Stimulated activated CD4-positive, alpha-beta T cell treated with anti-CD3 and anti-CD28 coated beads, Interleukin-1b, Interleukin-23, amount 100 ng/mL, for 1 hour (primary cell): ENCODE measurements at places on chromosomes 3 and 15.

GRCh38 chr3:38347421-38348200 lies 1.0 kb downstream of the XYLB start:
- DNase-seq, result no peak

DNA sequence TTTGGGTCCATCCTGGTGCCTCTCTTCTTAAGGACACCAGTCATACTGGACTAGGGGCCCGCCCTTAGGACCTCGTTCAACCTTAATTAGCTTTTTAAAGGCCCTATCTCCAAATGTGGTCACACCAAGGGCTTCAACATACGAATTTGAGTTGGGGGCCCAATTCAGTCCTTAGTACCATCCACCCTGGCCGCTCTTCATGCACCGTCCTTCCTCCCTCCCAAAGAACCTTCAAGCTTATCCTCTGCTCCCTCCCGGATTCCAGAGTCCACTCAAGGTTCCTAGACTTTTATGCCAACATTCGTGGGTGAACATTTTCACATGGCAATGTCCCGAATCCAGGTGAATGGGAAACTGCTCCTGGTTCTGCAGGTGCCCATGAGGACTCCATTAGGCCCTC lies 201.3 kb upstream of the IGF1R start:
- DNase-seq, result no peak

DNA sequence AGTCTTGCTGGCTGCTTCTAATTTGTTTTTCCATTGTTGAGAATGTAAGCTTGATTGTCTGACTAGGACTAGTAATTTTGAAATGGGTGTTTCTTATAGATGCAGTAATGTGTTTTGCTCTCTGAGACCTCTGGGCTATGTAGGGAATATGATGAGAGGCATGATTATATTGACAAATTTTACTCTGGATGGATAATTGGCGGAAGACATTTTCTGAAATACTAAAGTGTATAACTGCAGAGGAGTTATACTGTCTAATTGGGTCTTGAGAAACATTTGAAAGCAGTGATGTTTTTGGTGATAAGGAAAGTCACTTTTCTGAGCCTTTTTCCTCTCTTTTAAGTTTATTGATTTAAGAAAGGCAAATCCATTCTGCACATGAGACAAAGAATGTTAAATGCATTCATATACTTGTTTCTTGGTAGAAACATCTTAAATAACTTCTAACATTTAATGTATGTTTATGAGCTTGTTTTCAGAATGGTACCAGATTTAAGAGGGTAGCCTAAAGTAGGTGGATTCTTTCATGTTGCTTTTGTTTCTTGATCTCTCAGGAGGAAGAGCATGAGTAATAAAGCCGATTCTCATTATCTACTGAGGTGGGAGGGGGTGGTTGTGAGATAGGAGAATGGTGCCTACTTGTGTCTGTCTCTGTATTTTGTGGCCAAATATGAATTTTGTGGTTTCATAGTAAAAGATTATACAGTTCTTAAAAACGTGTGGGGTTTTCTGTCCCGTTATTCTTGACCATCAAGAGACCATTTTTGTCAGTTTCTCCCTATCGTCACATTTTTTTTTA lies 2.0 kb downstream of the ATP2C1 start:
- no peak for DNase-seq

GRCh38 chr3:120659285-120659684 lies 22.8 kb downstream of the HGD start:
- no peak for DNase-seq

DNA sequence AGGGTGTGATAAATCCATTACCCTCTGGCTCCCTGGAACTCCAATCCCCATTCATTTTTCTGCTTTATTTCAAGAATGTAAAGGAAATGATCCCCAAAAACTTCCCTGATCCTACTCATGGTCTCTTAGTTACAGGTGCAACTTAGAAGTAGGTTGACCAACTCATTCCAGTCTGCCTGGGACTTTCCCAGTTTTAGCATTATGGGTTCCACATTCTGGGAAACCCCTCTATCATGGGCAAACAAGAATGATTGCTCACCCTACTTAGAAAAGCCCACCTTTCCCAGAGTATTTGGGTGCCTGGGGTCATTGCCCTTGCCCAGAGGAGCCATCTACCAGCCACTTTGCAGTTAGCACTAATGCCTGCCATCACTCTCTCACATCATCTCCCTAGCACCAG lies 15.6 kb downstream of the CLDN18 start:
- no peak for DNase-seq

GRCh38 chr3:108338901-108339545 lies 42.7 kb downstream of the HHLA2 start:
- DNase-seq, result no peak

GRCh38 chr3:50450209-50450921 lies 53.1 kb downstream of the CACNA2D2 start:
- peak; percentile 18 for DNase-seq

GRCh38 chr3:25292595-25292994 lies 135.5 kb upstream of the RARB start:
- no peak for DNase-seq

DNA sequence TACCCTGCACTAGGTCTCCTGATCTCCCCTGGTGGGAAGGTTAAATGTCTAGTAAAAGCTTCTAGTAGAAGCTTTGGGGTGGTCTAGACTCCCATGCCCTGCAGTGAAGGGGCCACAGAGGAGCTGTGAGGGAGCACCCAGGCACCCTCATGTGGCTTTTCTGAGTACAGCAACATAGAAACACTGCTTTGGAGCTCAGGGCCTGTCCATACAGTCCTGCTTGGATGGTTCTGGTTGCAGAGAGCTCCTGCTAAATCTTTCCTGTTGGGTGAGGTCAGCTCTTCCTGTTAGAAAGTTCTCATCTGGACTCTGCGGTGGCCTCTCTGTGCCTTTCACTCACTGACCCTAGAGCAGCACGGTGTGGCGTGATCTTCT lies 47.8 kb downstream of the GPD1L start:
- no peak for DNase-seq

GRCh38 chr3:188908002-188908850 lies 263.5 kb upstream of the TPRG1 start:
- no peak for DNase-seq

DNA sequence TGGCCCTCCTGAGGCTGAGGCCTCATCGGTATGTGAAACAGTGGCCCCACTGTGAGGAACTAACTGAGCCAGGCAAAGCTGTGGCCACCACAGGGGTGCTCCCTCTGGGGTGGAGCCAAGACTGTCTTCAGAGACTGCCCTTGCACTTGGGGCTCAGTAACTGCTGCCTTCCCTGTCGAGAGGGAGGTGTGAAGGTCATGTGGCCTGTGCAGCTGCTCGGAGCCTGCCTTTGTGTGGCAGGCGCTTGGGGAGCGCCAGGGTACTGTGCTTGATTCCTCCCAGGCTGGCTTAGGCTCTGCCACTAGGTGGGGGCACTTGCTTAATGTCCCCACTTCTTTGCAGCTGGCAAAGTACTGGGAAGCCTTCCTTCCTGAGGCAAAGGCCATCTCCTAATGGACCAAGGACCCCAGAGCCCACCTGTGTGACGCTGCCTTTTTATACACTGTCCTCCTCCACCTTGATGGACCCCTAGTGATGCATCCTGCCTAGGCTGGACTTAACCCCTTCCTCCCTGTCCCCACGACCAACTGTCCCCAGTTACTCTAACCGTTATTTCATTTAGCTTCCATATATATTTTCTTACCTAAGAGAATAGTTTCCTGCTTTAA lies 14.2 kb upstream of the SNX22 start:
- DNase-seq, result no peak

- DNase-seq, result no peak
Measured at GRCh38 chr3:187570776-187571175, 99.4 kb downstream of the SST start.

DNA sequence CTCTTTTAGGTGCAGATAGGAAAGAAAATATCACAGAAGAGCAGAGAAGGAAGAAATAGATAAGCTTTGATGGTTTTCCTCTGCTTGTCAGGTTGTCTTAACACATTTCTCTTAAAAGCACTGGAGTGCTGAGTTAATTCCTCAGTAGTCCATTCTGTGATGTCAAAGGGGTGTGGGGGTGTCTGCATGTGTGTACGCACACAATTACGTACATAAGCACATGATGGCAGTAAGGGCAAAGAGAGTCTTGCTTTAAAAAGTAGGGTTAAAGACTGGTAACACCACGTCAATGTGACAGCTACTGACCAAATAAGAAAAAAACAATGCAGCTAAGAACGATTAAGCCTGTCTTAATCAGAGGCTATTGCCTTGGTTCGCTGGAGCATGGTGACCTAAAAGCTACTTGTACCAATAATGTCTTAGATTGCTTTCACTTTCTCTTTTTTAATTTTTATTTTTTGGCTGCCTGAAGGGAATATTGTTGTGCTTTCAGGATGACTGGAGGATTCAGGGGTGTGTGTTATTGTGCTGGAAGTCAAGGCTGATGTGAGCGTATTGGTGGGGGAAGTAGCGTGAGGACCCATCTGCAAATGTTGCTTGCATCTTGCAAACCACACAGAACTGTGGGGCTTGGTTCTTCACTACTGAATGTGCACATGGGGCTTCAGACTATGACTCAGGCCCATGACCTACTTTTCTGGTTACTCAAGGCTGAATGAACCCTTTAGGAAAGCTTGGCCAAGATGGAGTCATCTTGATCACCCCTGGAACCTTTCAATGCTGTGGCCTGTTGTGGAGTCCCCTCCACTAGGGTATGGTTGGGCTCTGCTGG lies 417.8 kb upstream of the TPM1 start:
- no peak for DNase-seq

- no peak for DNase-seq
Measured at GRCh38 chr3:182837855-182838454, 44.7 kb downstream of the ATP11B start.

DNA sequence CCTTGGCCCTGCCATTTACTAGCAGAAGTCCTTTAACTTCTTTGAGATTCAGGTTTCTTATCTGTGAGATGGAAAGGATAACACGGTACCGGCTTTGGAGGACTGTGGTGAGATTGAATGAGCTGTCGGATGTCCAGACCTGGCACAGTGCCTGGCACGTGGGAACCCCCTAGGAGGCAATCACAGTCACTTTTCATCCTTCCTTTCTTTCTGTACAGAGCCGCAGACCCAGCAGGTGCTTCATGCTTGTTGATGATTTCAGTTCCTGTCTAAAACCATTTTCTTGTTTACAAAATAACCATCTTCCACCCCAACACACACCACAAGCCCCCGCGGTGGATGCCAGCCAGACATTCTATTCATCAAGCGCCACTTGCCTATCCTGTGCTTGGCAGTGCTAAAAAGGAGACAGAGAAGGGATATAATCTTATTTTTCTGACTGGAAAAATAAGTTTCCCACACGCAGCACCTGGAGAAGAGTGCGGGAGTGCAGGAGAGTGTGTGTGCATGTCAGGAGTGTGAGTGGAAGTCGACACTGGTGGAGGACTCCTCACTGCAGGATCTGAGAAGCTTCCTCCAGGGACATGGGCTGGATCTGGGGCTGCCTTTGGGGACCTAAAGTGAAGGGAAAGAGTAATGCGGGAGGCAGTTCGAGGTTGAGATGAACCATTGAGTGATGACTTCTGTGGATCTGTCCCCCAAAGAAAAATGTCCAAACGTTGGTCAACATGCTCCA lies 85.7 kb downstream of the ST6GAL1 start:
- no peak for DNase-seq

DNA sequence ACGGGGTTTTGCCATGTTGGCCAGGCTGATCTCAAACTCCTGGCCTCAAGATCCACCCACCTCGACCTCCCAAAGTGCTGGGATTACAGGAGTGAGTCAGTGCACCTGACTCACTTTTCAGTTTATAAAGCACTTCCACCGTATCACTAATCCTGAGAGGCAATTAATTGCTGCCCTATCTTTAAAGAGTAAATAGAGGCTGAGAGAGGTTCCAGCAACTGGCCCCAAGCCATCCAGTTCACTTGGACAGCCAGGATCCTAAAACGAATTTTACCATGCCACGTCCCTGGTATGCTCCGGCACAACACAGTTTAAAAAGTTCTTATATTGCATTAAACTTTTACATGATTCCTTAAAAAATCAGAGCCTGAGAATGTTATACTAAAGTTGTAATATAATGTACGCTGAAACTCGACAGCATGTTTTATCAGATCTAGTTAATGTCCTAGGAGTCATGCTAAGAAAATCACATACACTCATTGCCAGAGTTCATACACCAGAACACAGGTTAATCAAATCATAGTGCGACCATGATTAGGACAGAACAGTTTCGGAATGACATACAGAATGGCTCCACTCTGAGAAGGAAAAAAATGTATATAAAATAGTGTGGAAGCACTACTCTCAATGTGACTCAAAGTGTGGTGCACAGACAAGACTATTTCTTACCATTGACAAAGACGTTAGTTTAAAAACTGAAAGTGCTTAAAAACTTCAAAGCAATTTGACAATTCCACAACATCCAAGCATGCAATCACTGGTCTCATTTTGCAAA lies 125.4 kb downstream of the ULK4 start:
- DNase-seq, result no peak

GRCh38 chr3:130374908-130375307 lies 29.4 kb downstream of the COL6A5 start:
- DNase-seq, result no peak

- no peak for DNase-seq
Measured at GRCh38 chr15:89472785-89473256, 23.6 kb downstream of the RHCG start.

GRCh38 chr3:42290966-42291714 lies 25.2 kb upstream of the CCK start:
- no peak for DNase-seq

GRCh38 chr15:66941791-66942190 lies 123.6 kb upstream of the SMAD3 start:
- no peak for DNase-seq

- DNase-seq, result no peak
Measured at GRCh38 chr15:88887068-88887580, 8.2 kb downstream of the HAPLN3 start.

DNA sequence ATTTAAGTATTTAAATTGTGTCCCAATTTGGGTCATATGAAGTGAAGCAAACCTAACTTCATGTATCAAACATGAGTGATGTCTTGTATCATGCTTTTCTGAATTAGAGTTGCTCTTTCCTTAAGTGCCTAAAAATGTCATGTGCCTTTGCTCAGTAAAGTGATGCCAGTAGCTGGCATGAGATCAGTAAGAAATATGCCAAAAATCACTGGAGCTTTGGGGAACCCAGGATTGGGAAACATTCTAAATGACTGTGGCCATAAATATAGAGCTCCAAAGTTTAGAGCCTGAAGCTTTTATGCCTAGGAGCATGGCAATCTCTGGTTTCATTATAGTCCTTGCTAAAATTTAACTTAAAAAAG lies 33.8 kb downstream of the RBMS3 start:
- no peak for DNase-seq

- DNase-seq, result no peak
Measured at GRCh38 chr15:75153087-75153486, 48.6 kb upstream of the C15orf39 start.

GRCh38 chr3:136343873-136344555 lies 93.9 kb downstream of the PCCB start:
- no peak for DNase-seq

DNA sequence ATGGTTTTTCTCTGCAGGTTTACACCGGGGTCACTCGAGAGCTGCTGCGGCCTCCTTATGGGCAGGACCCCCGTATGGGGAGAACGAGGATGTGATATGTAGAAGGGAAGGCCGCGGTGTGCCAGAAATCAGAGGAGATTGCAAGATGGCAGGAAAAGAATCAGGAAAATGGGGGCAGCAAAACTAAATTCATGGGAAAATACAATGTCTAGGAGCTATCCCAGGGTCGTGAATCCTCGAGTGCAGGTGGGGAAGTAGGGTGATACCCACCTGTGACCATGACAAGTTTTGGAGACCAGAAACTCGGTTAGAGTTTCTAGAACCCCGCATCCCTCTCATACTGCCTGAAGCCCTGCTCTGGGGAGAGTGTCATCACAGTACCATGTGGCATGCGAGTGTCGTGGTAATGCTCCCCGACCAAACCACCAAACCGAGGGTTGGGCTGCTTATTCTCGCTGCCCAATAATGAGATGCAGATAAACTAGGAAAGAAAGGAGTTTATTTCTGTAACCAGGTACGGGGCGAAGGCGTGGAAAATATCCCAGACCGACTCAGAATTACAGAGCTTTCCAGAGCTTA lies 781 bp downstream of the TRNT1 start:
- no peak for DNase-seq
